MV-4-11 (cell line): ENCODE measurements at places on chromosomes 7 and 10.

DNA sequence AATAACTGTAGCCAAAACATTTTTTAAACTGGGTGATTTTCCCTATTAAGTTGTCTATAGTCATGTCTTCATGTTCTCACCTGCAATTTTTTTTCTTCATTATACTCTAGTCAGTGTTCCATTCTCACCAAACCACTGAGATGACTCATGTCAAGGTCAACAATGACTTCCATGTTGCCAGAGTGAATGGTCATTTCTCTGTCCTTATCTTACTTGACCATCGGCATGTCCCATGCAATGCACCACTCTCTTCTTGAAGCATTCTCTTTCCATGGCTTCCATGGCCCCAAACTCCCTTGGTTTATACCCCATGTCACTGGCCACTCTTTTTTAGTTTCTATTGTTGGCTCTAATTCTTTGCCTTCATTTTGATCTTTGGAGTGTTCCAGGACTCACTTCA, 173.9 kb downstream of the PPP1R17 start:
- DNase-seq: no peak

DNA sequence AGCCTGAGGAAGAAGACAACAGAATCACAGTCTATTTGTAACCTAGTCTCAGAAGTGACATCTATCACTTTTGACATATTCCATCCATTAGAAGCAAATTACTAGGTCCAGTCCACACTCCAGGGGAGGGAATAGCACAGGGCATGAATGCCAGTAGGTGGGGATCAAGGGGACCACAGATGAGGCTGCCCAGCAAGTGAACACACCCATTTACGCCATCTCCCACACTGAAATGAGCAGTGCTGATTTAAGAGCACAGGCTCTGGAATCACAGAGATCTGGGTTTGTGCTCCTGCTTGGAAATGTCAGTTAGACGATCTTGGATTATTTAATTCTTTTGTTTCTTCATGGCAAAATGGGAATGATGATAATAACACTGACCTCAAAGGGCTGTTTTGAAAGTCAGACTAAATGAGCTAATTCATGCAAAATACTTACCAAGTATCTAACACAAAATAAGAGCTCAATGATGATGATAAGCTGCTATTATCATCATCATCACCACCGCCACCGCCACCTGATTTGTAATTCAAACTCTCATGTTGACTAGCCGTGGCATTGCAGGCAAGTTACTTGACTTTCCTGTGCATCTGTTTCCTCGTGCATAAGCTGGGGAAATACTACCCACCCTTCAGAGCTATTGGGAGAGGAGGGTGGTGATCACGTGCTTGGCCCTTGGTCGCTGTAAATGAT, 138.9 kb upstream of the KLF14 start:
- DNase-seq: no peak

DNA sequence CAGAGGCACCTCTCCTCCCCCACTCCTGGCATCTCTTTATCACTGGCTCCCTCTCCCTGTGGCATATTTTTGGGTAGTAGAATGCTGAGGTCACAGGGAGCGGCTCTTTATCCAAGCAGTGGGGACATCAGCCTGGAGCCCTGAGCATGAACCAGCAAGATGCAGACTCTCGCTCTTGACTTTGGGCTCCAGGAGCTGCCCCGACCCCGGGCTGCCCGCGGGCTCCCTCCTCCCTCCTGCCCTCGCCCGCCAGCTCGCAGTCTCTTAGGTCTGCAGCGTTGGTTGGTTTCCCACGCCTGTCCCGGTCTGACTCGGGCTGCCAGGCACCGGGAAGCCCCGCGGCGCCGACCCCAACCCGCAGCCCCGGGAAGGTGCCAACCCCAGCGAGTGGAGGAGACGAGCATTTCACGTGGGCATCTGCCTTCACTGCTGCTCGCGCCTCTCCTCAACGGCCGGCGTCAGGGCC, 1.3 kb downstream of the INSYN2A start:
- no peak for DNase-seq

GRCh38 chr7:22470981-22471380, 29.0 kb downstream of the STEAP1B start:
- DNase-seq: no peak

- DNase-seq: no peak
These were observed 44.2 kb upstream of the GPR26 start for GRCh38 chr10:123621916-123622315.

GRCh38 chr10:120735773-120736371, 115.3 kb upstream of the WDR11 start:
- peak; percentile 9 for DNase-seq

GRCh38 chr7:100093498-100093897, 4.7 kb downstream of the COPS6 start:
- no peak for DNase-seq

GRCh38 chr7:94890216-94890615, 17.2 kb upstream of the PPP1R9A start:
- no peak for DNase-seq

GRCh38 chr7:33458581-33458980, 329.2 kb downstream of the BBS9 start:
- no peak for DNase-seq

DNA sequence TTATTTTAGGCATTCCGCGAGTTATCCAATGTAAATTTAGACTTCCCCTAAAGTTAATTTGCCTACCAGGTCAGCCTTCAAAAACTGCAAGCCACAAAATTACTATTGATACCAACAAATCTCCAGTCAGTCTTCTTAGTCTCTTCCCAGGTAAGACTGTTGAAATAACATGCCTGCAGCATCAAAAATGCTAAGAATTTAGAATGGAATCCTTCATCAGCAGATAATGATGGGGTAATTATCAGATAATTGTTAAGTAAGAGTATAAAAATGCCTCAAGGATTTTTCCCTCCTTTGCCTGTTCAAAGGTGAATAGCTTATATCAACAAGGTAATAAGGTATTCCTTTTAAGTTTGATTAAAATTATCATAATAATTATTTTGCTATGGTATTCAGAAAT, 228.5 kb downstream of the BBS9 start:
- DNase-seq: no peak

GRCh38 chr10:5719546-5719945, 34.9 kb downstream of the TASOR2 start:
- DNase-seq: no peak

DNA sequence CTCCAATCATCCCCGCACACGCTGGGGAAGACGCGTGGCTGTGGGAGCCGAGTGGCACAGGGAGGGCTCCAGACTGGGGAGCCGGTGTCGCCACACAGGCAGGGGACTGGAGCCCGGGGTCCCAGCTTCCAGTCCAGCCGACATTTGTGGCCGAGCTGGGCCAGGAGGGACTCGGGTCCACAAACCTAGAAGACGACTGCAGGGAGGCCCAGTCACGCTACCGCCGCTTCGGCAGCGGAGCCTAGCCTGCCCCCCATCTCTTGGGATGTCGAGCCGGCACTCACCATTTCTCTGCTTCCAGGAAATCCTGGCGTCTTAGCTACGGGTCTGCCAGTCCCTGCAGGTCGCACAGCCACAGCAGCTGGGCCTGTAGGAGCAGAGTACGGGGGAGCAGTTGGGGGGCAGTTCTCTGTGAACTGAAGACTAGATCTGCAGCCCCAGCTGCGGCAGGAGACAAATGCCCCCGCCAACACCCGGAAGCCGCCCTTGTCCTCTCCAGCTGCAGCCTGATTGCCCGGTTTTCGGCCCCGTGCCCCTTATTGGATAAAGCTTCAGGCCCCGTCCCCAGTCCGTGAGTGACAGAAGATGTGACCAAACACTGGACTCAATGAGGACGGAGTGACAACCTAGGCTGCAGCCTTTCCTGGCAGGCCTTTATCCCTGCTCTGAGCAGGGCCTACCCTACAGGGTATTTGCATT, 270.7 kb downstream of the ZNF33B start:
- DNase-seq: no peak

- DNase-seq: peak; percentile 26
These were observed 23.2 kb upstream of the ZNF32 start for GRCh38 chr10:43671659-43672531.

DNA sequence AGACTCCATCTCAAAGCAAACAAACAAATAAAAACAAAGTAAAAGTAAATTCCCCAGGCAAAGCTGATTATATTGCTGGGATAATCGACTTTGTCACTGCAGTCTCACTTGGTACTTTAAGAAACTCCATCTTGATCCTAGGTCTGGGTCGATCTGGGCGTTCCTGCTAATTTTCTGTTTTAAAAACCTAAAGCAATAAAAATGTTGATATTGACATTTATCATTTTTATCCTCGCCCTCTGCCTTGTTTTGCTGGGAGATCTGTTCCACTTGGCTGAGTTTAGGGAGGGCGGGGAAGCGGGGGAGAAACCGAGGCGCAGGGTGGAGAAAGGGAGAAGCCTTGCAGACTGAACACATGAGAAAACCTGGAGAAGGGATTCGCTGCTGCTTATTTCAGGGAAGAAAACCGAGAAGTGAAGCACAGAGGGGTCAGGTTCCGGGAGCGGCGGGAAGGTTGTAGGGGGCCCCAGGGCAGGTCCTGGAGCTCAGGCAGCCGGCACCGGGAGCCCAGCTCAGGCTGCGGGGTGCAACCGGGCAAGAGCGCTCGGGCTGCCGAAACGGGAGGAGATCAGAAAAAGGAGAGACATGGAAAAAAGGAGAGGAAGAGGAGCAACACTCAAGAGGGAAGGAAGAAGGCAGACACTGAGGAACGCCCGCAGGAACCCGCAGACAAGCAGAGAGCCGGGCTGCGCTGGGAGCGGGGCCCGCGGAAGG, 27.3 kb upstream of the KMT2C start:
- DNase-seq: no peak

- no peak for DNase-seq
These were observed 58.9 kb upstream of the NUPR2 start for GRCh38 chr7:56174875-56175760.

- DNase-seq: no peak
These were observed 43.6 kb upstream of the THSD7A start for GRCh38 chr7:11875635-11876034.

DNA sequence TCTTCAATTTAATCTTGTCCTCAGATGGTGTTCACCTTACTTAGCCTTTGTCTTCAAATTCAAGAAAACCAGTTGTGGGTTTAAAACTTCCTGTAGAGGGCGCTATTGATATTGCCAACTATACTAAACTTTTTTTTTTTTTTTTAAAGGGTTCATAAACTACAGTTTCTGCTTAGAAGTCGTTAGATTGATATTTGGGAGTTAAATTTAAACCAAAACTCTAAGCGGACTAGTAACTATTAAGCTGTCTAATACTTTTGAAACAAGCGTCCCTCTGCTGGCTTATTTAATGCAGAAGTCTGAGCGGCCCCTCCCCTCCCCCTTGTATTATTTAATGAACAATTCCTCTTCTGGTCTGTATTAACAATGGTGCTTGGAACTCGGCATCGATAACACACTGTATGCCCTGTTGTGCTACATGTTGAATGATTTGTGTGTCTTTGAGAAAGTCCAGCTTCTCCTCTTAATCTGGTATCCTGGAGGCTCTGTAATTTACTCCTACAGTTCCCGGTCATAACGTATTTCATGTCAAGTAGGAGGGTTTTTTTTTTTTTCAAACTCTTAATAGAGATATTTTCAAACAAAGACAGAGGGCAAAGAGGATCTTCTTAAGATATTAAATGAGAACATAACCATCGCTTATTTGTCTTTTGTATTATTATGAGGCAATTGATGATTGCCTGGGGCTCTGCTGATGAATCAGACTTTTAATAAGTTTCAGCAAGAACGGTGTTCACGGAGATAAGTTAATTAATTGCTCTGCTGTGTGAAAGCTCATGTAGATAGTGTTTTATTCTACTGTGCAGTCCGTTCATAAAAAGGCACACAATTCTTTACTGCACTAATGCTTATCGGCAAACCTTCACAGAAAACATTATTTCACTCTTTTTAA, 22.6 kb upstream of the CREB5 start:
- peak; percentile 53 for DNase-seq

- no peak for DNase-seq
These were observed 140.4 kb downstream of the ELFN1 start for GRCh38 chr7:1810521-1810920.

- no peak for DNase-seq
These were observed 529.5 kb upstream of the PCDH15 start for GRCh38 chr10:55330486-55330885.

DNA sequence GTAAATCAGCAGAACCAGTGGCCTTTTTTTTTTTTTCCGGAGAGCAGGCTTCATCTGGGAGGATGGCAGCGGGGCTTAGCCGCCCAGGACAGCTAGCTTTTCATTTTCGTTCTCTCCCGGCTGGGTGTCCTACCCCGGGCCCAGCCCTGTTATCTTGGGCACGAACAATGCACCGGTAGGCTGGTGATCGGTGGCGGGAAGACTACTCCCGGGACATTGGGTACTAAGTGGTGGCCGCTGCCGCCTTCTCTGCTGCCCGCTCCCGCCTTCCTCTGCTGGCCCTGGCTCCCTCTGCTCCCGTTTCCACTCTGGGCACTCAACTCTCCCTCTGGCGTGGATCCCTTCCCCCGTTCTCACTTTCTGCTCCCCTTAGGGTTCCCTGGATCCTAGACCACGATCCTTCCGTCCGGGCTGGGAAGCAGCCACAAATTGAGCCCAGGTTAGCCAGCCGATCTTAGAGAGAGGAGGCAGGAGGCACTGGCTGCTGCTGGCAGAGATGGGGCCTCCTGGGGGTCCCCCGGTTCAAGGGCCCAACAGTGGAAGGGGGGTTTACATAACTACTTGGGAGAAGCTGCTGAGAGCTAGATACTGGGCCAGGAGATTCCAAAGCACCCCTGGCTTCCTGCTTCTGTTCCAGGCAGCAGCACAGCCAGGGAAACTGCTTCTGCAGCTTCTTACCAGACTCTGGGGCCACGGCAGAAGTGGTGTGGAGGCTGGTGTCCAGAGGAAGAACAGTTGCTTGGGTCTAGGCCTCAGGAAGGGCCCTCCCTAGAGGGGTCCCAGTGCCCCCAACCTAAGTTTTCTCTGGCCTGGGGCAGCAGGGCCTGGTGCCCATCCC, 1.8 kb downstream of the TLX1 start:
- no peak for DNase-seq

DNA sequence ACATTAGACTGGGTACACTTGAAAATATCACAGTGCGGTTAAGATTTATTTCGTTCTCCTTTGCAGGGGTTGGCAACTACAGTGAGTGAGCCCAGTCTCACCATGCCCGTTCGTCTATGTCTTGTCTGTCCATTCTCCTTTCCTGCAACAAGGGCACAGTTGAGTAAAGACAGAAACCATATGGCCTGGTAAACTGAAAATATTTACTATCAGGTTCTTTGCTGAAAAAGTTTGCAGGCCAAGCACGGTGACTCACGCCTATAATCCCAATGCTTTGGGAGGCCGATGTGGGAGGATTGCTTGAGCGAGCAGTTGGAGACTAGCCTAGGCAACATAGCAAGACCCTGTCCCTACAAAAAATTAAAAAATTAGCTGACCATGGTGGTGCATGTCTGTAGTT, 11.4 kb upstream of the KCTD7 start:
- no peak for DNase-seq

DNA sequence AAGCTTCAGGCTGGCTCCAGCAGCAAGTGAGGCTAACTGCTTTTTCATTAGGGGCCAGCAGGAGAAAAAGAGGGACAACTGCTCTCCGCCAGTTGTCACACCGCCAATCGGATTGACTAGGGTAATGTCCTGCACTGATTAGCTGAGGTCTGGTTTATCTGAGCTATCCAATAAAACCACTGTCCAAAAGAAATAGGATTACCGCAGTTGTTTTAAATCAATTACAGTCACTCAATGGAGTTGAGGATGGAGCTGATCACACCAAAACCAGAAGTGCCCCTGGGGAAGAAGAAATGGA, 351.4 kb upstream of the NPVF start:
- no peak for DNase-seq
